ENCODE measurements at places on chromosomes 13 and 19. TPM values are rescaled to one million over a fixed set of nuclear protein-coding genes. Genes with fewer than 3 reads are reported as not detected.

DNA sequence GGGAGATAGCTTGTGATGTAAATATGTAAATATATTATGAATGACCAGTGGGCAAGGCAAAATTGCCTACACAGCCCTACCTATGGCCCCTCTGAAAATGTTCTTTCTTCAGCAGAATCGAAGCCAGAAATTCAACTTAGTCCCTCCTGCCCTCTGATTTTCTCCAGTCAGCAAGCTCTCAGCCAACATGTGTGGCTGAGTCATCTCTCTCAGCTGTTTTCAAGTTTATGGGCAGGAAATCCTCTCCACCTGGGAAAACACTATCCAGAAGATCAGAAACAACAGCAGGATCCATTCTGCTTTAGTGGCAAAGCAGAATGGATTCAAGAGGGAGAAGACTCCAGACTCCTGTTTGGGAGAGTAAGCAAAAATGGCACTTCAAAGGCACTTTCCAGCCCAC, 8.9 kb upstream of the ZNF527 start:
- peaks cover 59% of the 10 kb centered on the region for H3K36me3 ChIP-seq
- H3K27ac ChIP-seq: no peak overlapping the region
- no peaks in the 10 kb centered on the region for H3K27me3 ChIP-seq
- no peaks in the 10 kb centered on the region for H3K4me1 ChIP-seq
- DNase-seq: no peak
- H3K4me3 ChIP-seq: no peak overlapping the region

- DNase-seq: no peak
- no peaks in the 10 kb centered on the region for H3K36me3 ChIP-seq
- no peaks in the 10 kb centered on the region for H3K27me3 ChIP-seq
- no peak overlapping the region for H3K4me3 ChIP-seq
- H3K27ac ChIP-seq: no peak overlapping the region
- no peaks in the 10 kb centered on the region for H3K4me1 ChIP-seq
Measured at GRCh38 chr19:6543866-6544347, 13.1 kb downstream of the TNFSF9 start.

The SCAMP4 gene
- total RNA-seq: 88.4 TPM

The HCST gene
- total RNA-seq: 4.5 TPM

- peak overlapping the region; percentile 61 for H3K27ac ChIP-seq
- peaks cover 60% of the 10 kb centered on the region for H3K36me3 ChIP-seq
- peak overlapping the region; percentile 92 for H3K4me3 ChIP-seq
Measured at GRCh38 chr19:5691822-5692722, 2.0 kb downstream of the RPL36 start.

DNA sequence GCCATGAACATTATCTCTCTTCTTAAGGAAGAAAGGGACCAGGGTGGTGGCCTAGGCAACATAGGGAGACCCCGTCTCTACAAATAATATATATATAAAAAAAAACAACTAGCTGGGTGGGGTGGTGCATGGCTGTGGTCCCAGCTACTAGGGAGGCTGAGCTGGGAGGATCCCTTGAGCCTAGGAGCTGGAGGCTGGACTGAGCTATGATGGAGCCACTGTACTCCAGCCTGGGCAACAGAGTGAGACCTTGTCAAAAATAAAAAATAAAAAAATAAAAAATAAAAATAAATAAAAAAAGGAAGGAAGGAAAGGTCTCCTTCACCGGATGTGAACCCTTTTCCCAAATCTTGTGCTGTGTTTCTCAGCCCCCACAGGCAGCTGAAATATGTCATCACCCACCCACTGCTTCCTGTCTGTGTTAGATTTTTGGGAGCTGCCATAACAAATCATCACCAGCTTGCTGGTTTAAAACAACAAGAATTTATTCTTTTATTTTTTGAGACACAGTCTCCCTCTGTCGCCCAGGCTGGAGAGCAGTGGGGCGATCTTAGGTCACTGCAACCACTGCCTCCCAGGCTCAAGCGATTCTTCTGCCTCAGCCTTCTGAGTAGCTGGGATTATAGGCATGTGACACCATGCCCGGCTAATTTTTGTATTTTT, 9.5 kb upstream of the TSPAN16 start:
- peak overlapping the region; percentile 71 for H3K27ac ChIP-seq
- peak; percentile 82 for DNase-seq
- no peak overlapping the region for H3K4me3 ChIP-seq
- H3K27me3 ChIP-seq: no peaks in the 10 kb centered on the region
- H3K4me1 ChIP-seq: peaks cover 4% of the 10 kb centered on the region
- no peaks in the 10 kb centered on the region for H3K36me3 ChIP-seq

The LILRB5 gene
- total RNA-seq: not detected

DNA sequence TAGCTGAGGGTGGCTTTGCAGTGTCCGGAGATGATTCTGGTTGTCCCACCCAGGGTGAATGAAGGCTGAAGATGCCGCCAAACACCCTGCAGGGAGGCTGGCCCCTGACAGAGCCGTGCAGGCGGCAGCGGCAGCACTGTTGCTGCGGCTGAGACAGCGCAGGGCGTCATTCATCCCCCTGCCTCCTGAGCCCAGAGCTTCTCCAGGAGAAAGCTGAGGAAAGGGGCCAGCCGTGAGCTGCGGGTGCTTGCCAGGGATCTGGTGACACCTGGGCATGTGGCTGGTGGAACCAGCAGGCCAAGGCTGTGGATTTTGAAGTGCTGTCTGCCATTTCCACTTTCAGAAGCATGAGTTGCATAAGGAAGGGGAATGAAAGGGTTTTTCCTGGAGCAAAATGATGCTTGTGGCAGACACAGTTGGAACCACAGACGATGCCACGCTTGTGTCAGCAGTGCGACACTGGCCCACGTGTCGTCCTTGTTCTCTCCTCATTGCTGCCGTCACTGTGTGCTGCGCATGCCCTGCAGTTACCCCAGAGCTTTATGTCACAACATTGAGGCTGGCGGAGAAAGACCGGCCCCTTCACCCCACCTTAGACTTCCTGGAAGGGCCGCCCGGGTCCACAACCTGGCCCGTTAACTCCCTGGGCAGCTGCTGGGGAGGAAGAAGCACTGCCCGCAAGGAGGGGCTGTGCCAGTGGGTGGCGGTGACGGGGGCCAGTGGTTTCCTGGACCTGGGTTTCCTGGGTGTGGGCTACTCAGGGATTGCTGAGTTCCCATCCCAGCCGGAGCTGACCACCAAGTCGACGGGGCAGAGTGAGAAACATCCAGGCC, 22.7 kb downstream of the TFDP1 start:
- DNase-seq: no peak
- no peak overlapping the region for H3K4me3 ChIP-seq
- H3K36me3 ChIP-seq: peaks cover 18% of the 10 kb centered on the region

GRCh38 chr19:31372246-31372781, 23.1 kb upstream of the TSHZ3 start:
- no peaks in the 10 kb centered on the region for H3K36me3 ChIP-seq
- no peak for DNase-seq
- no peak overlapping the region for H3K27ac ChIP-seq
- H3K27me3 ChIP-seq: no peaks in the 10 kb centered on the region
- no peak overlapping the region for H3K4me3 ChIP-seq

DNA sequence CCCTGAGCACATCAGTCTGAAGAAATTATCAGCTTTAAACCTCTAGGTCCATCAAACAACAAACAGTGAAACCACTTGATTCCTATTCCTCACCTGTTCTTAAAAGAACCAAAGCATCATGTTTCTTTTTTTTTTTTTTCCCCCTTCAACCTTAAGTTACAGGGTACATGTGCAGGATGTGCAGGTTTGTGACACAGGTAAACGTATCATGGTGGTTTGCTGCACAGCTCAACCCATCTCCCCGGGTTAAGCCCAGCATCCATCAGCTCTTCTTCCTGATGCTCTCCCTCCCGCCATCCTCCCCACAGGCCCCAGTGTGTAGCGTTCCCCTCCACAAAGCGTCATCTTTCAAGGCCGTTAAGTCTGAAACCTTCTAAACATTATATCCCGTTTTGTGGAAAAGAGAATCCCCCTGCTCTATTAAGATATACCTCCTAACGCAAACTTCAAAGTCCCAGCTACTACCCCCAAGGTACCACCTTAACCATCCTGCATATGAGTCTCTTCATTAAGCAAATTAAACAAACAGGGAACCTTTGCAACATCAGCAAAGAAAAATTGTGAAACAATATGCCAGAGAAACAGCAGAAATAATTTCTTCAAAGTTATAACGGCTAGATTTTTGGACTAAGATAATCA, 10.8 kb downstream of the USP12 start:
- H3K4me1 ChIP-seq: no peaks in the 10 kb centered on the region
- H3K4me3 ChIP-seq: no peak overlapping the region
- no peak for DNase-seq
- H3K36me3 ChIP-seq: no peaks in the 10 kb centered on the region
- H3K27me3 ChIP-seq: no peaks in the 10 kb centered on the region

GRCh38 chr13:93603043-93603442, 376.4 kb downstream of the GPC6 start:
- DNase-seq: peak; percentile 53
- H3K27me3 ChIP-seq: no peaks in the 10 kb centered on the region
- no peak overlapping the region for H3K4me3 ChIP-seq
- peaks cover 7% of the 10 kb centered on the region for H3K4me1 ChIP-seq
